Colonic mucosa (tissue), 4 donors: ENCODE measurements at places on chromosomes 4 and X. TPM values are rescaled to one million over a fixed set of nuclear protein-coding genes. Genes with fewer than 3 reads are reported as not detected.

DNA sequence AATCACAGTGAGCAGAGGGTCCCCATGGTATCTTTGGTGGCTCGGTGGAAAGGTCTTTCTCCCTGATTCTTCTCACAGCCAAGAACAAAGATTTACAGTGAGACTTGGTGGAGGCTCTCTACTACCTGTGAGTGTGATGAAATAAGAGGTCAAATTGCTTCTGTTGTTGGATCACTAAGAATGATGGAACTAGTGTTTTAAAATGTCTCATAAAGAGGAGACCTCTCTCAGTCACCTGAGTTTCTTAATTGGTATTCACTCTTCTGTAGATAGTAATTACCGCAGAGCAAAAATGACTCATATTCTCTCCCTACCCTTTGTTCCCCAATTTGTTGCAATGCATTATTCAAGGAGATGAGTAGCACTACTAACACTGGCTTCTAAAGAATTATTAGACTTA, 100.9 kb upstream of the TBC1D9 start:
- no peak overlapping the region for H3K4me3 ChIP-seq
- no peak for DNase-seq
- H3K27ac ChIP-seq: no peak overlapping the region
- H3K27me3 ChIP-seq: no peaks in the 10 kb centered on the region
- no peaks in the 10 kb centered on the region for H3K36me3 ChIP-seq
- no peaks in the 10 kb centered on the region for H3K4me1 ChIP-seq

DNA sequence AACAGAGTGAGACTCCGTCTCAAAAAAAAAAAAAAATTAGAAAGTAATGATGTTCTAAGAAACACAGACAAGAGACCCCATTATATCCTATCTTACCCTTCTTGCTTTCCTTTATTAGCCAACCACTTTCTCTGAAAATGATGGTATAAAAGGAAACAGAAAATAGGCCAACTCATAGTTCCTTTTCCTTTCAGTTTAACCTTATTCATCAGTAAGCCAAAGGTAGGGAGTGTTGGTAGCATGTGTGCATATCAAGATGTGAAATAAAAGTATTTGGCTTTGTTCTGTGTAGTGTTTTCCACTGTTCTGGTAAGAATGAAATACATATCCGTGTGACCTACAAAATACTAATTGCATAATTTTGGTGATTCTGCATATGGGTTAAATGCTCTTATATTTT, 266.6 kb downstream of the ZNF674 start:
- H3K4me1 ChIP-seq: no peaks in the 10 kb centered on the region
- H3K36me3 ChIP-seq: no peaks in the 10 kb centered on the region
- H3K27me3 ChIP-seq: no peaks in the 10 kb centered on the region
- no peak overlapping the region for H3K27ac ChIP-seq
- no peak for DNase-seq

The XPNPEP2 gene
- total RNA-seq: 2.6 TPM

DNA sequence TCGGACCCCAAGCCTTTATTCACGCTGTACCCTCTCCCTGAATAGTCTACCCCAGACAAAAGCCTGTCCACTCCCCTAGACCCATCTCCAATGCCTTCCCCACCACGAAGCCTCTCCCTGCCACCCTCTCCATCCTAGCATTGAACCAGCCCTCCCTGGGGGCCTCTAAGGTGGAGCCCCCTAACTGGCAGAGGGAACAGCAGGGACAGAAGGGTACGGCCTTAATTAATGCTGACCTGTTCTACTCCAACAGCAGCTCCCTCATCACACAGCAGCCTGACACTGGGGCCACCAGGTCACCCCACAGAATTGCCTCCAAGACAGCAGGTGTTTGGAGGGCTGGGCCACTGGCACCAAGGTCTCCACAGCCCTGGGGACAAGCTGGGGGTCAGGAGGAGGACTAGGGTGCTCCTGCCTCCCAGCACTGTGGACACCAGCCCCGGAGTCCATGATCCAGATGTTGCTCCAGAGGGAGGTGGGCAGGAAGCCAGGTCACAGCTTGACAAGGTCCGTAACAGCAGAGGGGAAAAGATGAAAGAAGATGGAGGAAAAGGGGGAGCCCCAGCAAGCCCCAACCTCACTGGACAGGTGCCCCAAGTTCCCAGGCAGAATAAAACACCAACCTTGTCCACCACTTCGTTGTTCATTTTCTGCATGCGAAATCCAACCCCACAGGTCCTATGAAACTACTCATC, 3.7 kb downstream of the CRMP1 start:
- no peak for DNase-seq
- no peak overlapping the region for H3K27ac ChIP-seq
- no peak overlapping the region for H3K4me3 ChIP-seq
- H3K27me3 ChIP-seq: peaks cover 55% of the 10 kb centered on the region
- H3K36me3 ChIP-seq: no peaks in the 10 kb centered on the region

GRCh38 chrX:72102126-72102525, 29.6 kb downstream of the RTL5 start:
- peaks cover 5% of the 10 kb centered on the region for H3K27me3 ChIP-seq
- DNase-seq: no peak
- no peak overlapping the region for H3K27ac ChIP-seq
- no peaks in the 10 kb centered on the region for H3K36me3 ChIP-seq
- H3K4me1 ChIP-seq: no peaks in the 10 kb centered on the region

DNA sequence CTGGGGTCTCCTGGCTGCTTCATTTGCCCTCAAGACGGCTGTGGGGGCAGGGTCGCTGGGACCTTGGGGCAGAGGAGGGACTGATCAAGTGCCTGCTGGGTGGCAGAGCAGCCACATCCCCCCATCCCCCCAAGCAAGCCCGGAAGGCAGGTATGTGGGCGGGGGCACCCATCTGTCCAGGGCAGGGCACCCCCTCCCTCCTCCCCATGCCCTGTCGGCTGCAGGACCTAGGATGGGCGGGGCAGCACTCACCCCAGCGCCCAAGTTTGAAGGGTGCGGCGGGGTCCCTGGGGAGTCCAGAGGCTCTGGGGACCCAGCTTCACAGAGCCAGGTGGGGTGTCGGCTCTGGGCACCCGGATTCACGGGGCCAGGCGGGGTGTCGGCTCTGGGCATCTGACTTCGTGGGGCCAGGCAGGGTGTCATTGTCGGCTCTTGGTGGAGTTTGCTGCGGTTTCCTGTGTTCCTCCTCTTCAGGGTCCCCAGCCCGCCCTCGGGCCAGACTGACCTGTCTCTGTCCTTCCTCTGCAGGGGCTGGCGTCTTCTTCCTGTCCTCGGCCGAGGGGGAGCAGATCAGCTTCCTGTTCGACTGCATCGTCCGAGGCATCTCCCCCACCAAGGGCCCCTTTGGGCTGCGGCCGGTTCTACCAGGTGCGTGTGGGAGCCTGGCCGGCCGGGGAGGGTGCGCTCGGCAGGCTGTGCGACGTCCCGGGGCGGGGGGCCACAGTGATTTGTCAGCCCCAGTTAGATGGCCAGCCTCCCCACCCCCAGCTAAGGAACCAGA, 22.1 kb downstream of the DOK7 start:
- H3K27ac ChIP-seq: no peak overlapping the region
- H3K4me1 ChIP-seq: peaks cover 8% of the 10 kb centered on the region
- DNase-seq: peak; percentile 35
- peaks cover 22% of the 10 kb centered on the region for H3K27me3 ChIP-seq

The TRPC5OS gene
- not detected for total RNA-seq

GRCh38 chr4:10354746-10355145, 102.5 kb downstream of the ZNF518B start:
- H3K4me3 ChIP-seq: no peak overlapping the region
- DNase-seq: no peak
- H3K27ac ChIP-seq: no peak overlapping the region
- H3K27me3 ChIP-seq: no peaks in the 10 kb centered on the region

The CPE gene
- total RNA-seq: 13.8 TPM

DNA sequence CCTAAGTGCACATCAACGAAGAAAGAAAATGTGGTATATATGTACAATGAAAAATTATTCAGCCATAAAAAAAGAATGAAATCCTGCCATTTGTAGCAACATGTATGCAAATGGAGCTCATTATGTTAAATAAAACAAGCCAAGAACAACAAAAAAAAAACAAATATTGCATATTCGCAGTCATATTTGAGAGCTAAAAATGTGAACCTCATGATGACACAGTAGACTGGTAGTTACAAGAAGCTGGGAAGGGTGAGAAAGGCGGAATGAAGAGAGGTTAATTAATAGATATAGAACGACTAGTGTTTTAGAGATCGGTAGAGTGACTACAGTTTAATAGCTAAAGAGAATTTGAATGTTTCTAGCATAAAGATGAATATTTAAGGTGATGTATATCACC, 89.2 kb downstream of the PDS5A start:
- H3K27ac ChIP-seq: no peak overlapping the region
- no peak overlapping the region for H3K4me3 ChIP-seq
- no peak for DNase-seq

The TMPRSS11E gene
- not detected for total RNA-seq

The ADAM29 gene
- total RNA-seq: not detected

DNA sequence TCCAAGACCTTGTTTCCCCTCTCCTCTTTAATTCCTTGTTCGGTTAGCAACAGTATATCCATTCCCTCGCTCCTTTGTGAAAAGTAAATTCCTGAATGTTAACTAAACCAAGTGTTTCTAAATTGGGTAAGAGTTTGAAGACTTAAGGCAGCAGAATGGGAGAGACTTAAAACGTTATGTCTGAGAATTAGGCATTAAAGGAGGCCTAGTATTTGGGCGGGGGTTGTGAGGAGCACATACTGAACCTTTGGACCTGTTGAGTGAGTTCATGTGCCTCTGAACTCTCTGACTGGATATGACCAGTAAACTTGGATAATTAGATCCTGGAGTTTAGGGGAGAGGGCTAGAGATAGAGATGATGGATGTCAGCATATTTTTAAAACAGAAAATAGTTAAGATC, 1.2 kb downstream of the MSMO1 start:
- peak; percentile 38 for DNase-seq
- H3K36me3 ChIP-seq: no peaks in the 10 kb centered on the region
- H3K27me3 ChIP-seq: no peaks in the 10 kb centered on the region
- peak overlapping the region; percentile 93 for H3K4me3 ChIP-seq

DNA sequence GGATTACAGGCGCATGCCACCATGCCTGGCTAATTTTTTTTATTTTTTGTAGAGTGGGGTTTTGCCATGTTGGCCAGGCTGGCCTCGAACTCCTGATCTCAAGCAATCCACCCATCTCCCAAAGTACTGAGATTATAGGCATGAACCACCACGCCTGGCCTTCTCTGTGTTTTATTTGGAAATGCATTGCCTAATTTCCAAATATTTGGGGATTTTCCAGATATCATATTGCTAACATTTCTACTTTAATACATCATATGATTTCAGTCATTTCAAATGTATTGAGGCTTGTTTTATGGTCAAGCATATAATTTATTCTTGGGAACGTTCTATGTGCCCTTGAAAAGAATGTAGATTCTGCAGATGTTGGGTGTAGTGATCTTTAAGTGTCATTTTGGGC, 38.8 kb downstream of the FGF2 start:
- DNase-seq: no peak
- no peak overlapping the region for H3K27ac ChIP-seq
- no peaks in the 10 kb centered on the region for H3K4me1 ChIP-seq
- H3K27me3 ChIP-seq: no peaks in the 10 kb centered on the region
- no peaks in the 10 kb centered on the region for H3K36me3 ChIP-seq

DNA sequence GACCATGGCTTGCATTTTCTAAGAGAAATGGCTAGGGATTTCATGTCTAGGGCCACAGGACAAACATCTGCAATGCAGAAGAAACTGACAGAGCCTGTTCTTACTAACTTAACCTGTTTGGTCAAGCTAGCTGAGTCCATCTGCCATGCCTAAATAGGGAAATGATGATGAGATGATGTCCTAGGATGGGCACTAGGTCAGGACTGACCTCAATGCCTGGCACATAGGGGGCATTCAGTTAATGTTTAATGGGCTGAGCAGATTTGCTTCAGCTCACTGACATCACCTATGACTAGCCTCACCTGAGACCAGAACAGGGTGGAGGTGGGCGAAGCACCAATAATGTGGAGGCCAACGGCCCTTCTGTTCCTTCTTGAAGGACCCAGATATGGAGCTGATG, 174.2 kb upstream of the SCML1 start:
- H3K4me1 ChIP-seq: no peaks in the 10 kb centered on the region
- no peak for DNase-seq
- H3K36me3 ChIP-seq: no peaks in the 10 kb centered on the region
- H3K27me3 ChIP-seq: no peaks in the 10 kb centered on the region

- H3K36me3 ChIP-seq: no peaks in the 10 kb centered on the region
- H3K4me1 ChIP-seq: no peaks in the 10 kb centered on the region
- H3K4me3 ChIP-seq: no peak overlapping the region
- no peak overlapping the region for H3K27ac ChIP-seq
- H3K27me3 ChIP-seq: no peaks in the 10 kb centered on the region
Observed at GRCh38 chr4:107858158-107858742, 33.5 kb downstream of the SGMS2 start.
